ENCODE measurements at places on chromosomes 5 and 9.

DNA sequence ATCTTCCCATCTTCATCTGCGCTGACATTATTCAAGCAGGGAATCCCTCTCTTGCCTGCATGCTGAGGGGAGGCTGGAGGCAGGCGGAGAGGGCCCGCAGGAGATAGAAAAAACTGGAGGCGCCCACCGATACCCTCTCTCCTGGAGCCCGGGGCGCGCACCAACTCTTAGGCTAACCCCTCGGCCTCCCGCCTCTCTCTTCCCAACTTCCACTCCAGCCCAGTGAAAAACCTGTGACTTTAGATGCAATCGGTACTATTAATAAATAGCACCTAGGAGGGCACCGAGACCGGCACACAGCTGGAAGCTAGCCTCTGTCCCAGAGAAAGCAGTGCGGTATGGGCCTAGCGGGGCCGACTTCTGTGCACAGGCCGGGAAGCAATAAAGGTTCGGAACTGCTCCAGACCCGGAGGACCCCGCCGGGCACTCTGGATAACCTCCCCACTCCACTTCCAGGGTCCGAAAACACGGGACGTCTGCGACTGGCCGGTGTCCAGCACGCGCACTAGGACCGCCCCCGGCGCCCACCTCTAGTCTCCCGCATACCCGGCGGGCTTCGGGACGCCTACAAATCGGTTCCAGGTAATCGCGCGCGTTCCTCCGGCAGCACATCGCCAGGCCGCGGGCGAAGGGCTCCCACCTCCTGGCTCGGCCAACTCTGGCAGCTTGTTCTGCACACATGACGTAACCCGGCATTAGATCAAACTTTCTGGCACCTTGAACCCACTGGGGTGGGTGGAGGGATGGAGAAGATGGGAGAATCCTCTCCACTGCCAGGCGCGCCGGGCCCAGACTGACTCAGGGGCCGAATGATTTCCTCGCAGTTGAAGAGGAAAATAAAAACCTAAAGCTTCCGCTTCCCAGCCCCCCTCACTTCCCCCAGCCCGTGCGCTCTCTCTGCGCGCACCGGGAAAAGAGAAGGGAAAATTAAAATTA lies 1.4 kb downstream of the EFNA5 start:
- no peak for DNase-seq

DNA sequence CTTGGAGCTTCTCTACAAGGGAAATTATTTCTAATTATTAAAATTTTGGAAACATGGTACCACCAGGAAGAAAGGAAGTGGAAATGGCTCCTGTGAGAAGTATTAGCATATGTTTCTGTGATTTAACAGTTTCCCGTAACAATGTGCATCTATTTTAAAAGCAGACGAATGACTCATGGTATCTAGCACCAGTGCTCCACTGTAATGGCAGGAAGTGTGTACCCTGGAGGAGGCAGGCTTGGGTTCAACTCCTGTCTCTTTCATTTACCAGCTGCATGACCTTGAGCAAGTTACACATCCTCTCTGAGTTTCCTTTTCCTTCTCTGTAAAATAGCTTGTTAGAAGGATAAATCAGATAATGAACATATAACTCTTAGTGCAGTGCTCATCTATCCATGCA lies 41.0 kb upstream of the ANGPTL2 start:
- DNase-seq = no peak

- no peak for DNase-seq
Measured at GRCh38 chr5:168879929-168880328, 300.8 kb upstream of the PANK3 start.

DNA sequence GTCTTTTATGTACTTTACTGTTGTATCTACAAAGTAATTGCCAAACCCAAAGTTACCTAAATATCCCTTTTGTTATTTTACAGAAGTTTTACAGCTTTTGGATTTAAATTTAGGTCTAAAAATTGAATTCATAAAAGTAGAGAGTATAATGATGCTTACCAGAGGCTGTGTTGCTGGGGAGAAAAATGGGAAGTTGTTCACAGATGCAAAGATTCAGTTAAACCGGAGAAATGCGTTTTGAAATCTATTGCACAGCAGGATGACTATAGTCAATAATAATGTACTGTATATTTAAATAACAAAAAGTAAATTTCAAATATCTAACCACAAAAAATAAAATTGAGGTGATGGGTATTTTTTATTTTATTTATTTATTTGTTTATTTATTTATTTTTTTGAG lies 2.6 kb upstream of the ANKRD18A start:
- DNase-seq = no peak

DNA sequence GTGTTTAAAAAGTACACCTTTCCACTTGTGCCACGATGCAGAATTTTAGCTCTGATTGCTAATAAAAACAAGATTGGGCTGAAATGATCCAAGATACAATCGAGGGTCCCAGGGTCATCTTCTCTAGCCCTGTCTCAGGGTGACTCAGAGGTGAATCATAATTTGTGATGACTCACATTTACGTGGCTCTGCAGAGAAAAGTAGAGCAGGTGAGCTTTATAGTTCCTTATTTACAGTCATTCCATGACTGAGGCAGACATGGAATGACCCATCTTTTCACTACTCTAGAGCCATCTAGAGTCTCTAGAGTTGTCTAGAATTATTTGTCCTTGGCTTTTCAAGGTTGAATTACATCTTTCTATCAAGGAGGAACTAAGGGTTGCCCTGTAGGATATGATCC lies 155.2 kb downstream of the GAS1 start:
- DNase-seq = no peak

DNA sequence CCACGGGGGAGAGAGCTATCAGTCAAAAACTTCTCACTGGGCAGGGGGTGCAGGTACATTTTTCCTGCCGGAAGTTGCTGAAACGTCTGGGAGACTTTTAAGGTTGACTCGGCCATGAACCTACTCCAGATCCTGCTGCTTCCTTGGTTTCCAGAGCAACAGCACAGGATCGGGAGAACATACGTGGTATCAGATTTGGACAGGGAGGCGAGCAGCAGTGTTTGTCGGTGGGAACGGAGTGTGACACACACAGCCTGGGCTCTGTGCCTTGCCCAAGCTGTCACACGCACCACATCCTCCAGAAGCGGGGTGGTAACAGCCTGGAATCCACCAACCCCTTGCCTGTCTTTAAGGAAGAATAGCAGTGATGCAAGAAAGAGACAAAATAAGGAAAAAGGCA lies 276.5 kb downstream of the SLIT3 start:
- DNase-seq = no peak

- no peak for DNase-seq
Measured at GRCh38 chr5:127863610-127864395, 160.6 kb downstream of the CCDC192 start.

- DNase-seq = no peak
Measured at GRCh38 chr5:8363138-8363537, 494.2 kb downstream of the MTRR start.

DNA sequence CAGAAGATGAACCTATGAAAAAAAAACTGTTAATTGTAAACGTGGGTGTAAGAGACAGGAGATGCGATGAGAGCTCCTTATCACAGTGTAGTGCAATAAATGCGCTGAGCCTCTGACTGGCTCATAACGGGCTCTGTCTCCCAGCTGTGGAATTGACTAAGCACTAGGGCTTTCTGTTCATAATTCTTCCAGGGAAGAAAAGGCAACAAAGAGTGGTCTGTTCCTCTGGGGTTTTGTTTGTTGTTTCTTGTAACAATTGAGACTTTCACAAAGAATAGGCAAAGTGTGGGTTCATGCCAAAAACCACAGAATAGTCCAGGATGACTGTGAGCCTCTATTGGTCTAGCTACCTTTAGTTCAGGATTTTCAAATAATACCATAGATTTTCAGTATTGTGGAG lies 39.4 kb downstream of the UBE2QL1 start:
- no peak for DNase-seq

GRCh38 chr5:102975045-102975444 lies 144.9 kb downstream of the GIN1 start:
- DNase-seq = no peak

DNA sequence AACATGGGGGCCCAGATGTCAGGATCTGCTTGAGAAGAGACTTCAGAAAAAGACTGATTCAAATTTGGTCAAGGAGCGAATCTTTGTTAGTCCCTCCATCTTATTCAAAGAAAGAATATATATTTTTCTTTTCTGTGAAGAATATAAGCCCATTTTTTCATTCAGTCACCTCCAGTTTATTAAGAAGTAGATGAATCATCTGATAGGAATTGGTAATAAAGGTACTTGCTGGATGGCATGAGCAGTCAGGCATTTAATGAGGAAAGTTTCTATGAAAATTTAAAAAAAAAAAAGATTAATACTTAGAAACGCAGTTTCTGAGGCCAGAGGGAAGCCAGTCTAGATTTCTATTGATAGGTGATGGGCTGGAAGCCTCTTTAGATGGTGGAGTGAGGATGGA lies 373.1 kb upstream of the SMC2 start:
- no peak for DNase-seq

GRCh38 chr9:76620996-76621395 lies 143.2 kb upstream of the PCA3 start:
- DNase-seq = no peak

GRCh38 chr5:84272771-84273516 lies 111.7 kb downstream of the EDIL3 start:
- DNase-seq = no peak

GRCh38 chr9:6818292-6818922 lies 60.6 kb downstream of the KDM4C start:
- DNase-seq = no peak

DNA sequence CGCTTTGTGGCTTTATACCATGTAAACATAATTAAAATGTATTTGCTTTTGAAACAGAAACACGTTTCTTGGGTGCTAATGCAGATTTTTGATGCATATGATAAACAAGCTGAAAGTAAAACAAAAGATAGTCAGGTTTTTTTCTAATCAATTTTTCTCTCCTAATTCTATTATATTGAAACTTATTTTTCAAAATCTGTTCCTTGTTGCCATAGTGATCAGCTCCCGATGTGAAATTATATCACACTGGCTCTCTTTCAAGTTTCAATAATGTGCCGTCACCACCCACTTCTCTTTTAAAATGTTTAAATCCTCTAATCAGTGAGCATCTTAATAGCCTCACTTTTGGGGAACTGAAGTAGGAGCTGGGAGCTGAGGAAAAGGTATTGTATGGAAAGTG lies 36.4 kb upstream of the DAPK1 start:
- no peak for DNase-seq

DNA sequence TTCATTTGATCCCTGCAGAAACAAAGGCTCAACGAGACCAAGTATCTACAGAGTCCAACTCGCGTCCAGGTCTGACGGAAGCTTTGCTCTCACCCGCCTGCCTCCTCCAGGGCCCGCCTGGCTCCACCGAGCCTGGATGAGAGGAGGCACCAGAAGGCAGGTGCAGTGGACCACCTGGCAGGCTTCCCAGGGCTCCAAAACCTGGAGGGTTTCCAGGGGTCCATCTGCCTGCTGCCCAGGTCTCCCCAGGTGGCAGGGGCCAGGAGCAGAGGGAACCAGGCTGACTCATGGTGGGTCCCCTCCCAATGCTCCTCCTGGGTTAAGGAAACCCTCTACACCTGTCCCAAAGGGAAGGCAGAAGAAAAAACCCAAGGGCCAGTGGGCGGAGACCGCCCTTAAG lies 59.5 kb downstream of the VAV2 start:
- DNase-seq = no peak

DNA sequence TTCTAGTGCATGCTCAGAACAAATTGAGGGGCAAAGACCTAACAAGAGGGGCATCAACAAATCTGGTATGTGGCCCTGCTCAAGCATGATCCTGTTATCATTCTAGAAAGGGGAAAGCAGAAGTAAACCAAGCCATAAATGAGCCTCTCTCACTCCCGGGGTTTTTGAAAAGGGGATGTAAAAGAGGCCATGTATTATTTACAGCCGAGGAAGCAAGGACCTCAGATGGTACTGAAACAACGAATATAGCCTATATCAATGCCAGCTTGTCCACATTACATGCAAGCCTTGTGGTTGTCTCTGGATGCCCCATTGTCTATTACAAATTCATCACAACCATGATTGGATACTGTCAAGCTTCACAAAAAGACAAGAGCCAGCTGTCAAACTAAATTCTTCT lies 211.3 kb downstream of the DCP2 start:
- no peak for DNase-seq

DNA sequence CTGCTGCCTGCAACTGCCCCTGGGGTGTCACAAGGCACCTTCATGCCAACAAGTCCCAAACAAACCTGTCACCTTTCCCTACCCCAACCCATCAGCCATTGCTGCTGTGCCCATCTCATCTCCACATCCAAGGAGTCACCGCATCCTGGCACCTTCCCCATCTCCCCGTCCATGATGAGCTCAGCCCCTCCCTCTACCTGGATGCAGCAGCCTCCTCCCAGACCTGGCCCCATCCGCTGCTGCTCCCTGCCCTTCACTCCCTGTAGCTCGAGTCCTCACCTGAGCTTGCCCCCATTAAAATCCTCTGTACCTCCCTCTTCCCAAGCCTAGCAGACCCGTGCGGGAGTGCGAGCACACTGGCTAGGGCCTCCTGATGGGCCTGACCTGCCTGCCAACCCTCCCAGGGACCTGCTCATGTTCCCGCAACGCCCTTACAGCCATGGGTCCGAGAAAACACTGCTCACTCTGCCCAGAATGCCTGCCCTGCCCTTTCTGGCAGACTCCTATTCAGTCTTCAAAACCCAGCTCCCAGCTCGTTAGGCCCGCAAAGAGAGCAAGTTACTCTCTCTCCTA lies 110.6 kb downstream of the ADAMTS2 start:
- no peak for DNase-seq

DNA sequence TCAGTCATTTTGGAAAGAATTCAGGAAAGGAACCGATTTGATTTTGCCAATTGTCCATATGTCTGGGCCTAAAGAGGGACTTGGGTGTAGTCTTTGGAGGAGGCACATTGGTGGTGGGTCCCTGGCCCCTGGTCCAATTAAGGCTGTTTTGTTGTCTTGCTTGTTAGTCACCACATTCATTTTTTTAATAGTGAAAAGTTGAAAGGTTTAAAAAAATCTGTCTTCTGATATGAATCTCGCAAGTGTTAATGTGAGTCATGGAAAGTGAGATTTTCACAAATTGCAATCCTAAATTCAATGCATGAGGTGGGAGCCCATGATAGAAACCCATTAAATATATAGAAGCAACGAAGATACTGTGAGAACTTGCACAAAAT lies 165.9 kb upstream of the OTULINL start:
- DNase-seq = no peak

DNA sequence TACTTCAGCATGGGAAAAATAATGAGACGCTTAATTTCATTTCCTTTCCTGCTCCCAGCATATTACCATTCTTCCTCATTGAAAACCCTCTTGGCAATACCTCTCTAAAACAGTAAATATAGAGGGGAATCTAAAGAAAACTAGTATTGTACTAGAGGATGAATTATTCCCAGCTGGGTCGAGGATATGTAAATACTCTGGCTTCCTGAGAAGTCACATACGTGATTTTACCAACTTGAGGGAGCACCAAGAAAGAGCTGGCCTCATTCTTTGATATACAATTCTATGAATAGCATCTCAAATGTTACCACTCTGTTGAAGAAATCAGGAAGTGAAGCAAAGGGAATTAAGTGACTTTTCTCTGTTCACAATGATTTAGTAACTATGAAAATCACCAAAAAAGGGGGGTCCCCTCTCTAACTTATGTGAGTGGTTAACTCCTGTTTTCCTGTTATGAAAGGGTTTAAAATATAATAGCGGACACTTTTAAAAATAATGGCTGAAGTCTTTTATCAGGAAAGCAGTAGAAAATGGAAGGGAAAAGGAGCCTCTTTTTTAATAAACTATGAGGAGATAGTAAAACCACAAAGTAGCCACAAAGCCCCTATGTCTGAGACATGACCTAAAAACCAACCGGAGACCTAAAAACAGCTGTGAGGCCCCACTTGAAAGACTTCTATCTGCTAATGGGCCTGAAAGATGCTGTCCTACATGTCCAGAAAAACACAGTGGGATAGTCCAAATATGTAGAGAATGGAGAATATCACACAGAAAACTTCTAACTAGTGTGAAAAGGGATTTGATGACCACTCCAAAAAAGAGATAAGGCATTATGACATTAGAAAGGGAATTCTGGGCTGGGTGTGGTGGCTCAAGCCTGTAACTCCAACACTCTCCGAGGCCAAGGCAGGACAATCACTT lies 42.6 kb downstream of the LPAR1 start:
- no peak for DNase-seq

Data from stimulated activated CD4-positive, alpha-beta T cell treated with anti-CD3 and anti-CD28 coated beads, Interleukin-12 subunit alpha, Interleukin-12 subunit beta, amount 100 ng/mL, for 48 hours (primary cell).